ENCODE measurements at places on chromosomes 1 and 21.

- peak; percentile 43 for DNase-seq
These were observed 829 bp downstream of the SPEN start for GRCh38 chr1:15848143-15848928.

GRCh38 chr1:111415461-111415860, 12.1 kb downstream of the OVGP1 start:
- DNase-seq, result no peak

DNA sequence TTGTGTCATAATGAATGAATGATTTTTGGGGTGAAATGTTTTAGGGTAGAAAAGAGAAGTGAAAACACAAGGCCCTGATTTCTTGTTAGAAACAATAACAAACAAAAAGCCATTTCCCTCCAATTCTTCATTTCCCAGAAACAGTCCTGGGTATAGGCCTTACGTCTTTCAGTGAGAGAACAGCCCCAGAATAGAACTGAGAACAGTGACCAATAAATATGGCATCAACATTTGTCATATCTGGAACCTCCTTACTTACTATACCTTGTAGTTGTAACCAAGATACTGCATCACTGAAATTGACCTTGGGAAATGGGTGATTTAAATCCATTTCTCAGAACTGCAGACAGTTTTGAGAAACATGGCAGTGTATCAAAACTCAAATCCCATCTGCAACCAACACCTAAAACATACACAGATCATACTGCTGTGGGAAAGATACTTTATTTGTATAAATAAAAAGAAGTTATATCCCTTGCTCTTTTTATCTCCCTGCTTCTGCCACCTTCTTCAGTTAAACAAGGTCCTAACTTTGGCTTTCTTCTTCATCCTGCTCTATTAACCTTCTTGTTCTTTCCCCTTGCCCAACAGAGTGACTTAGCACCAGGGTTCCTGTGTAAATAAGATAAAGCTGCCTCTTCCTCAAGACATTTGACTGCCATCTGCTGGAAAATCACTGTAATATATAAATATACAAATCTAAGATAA, 19.5 kb downstream of the XKR8 start:
- no peak for DNase-seq

- DNase-seq, result no peak
These were observed 67.0 kb upstream of the LYST start for GRCh38 chr1:235933766-235934116.

DNA sequence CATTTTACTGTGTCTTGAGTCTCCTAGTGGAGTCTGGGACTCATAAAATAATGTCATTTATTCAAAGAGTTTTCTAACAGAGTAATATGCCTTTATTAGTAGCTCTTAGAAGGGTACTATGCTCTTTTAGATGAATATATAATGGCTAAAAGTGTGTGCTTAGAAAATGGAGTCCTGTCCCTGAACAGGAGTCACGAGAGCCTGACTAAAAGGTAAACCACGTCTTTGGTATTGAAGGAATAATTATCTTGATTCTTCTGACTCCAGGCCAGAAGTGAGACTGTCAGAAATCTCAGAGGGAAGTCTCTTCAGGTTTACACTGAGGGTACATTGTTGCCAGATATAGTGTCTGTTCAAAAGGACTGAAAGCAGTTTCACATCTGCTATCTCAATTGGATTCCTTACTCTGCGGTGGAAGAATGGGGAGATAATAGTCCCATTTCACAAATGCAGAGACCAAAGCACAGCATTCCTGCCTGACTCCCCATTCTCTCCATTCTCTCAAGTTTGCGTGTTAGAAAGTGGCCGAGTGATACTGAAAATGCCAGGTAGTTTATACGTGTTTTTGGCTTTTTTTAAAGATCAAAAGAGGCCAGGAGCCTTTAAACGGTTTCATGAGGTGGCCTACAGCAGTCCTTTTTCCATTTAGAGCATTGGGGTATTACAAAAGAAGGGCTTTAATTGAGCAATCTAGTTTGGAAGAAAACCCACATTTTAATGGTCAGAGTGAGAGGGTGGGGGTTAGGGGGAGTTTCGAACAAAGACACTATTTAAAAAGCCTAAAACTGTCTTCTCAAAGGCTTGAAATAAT, 176.6 kb downstream of the VPS13D start:
- no peak for DNase-seq

DNA sequence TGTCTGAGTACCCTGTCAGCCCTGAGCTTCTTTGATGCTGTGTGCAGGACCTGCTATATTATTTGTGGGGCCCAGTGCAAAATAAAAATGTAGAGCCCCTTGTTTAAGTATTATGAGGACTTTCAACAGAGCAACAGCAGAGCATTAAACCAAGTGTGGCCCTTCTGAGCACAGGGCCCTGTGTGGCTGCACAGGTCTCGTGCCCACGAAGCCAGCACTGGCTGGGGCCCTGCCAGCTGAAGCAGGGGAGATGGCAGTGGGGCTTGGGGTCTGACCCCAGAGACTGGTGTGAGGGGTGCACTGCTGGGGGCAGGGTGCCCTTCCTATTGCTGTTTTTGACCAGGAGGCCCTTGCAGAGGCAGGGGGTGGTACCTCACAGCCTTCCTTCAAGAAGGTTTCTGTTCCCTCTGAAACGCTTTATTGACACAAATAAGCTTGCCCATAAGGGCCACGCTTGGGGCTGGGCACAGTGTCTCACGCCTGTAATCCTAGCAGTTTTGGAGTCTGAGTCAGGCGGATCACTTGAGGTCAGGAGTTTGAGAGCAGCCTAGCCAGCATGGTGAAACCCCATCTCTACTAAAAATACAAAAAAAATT, 2.2 kb upstream of the SEMA4A start:
- no peak for DNase-seq

- no peak for DNase-seq
These were observed 811 bp upstream of the ZNF672 start for GRCh38 chr1:248837045-248837780.

- no peak for DNase-seq
These were observed 7.6 kb upstream of the ERG start for GRCh38 chr21:38505654-38506523.

GRCh38 chr21:15837645-15838044, 107.9 kb downstream of the USP25 start:
- no peak for DNase-seq

DNA sequence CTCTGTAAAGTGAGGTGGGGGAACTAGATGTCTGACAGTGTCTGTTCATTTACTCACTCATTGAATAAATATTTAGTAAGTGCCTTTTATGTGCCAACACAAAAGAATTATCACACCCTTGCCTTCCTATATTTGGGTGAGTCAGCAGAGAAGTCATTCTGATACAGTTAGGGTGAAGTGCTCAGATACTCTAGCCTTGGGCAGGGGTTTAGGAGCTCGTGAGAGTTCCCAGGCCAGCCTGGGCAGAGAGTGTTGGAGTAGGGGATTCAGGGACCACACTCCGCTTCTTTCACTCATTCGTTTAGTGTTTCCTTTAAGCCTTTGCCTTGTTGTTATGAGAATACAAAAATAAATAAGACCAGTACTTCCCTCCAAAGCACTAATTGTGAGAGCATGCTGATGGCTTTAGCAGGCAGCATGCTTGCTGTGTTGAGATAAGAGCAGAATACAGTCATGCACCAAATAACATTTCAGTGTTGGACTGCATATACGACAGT, 83.9 kb downstream of the DYRK1A start:
- no peak for DNase-seq

GRCh38 chr1:226656601-226657277, 82.3 kb downstream of the ITPKB start:
- DNase-seq, result no peak

- DNase-seq, result no peak
These were observed 24.9 kb upstream of the ENO1 start for GRCh38 chr1:8903410-8903809.

GRCh38 chr1:50132347-50132894, 23.7 kb downstream of the ELAVL4 start:
- DNase-seq, result no peak

DNA sequence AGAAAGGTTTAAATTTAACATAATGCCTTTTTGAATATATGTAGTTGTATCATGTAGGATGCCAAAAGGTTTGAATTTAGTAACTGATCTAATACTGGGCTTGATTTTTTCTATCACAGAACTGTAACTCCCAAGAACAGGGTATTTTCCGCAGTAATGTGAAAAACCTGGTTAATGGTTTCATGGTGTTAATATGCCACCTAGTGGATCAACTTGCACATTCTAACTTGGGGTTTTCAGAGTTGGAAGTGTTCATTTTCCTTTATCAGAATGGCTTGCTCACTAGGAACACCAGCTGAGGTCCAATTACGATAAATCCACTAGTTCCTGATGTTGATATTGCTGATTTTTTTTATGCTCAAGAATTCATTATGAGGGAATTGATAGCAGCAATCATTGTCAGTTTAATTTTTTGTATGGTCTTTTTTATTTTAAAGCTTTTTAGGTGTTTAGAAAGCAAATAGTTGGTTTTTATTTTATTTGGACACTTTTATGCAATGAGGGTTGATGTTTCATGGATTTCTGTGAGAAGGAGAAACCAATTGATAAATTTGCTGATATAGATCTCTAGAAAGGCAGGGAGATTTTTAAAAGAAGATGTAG, 157.2 kb downstream of the PLA2G4A start:
- peak; percentile 3 for DNase-seq

GRCh38 chr1:155000726-155001424, 1.7 kb upstream of the ZBTB7B start:
- DNase-seq, result peak; percentile 81

DNA sequence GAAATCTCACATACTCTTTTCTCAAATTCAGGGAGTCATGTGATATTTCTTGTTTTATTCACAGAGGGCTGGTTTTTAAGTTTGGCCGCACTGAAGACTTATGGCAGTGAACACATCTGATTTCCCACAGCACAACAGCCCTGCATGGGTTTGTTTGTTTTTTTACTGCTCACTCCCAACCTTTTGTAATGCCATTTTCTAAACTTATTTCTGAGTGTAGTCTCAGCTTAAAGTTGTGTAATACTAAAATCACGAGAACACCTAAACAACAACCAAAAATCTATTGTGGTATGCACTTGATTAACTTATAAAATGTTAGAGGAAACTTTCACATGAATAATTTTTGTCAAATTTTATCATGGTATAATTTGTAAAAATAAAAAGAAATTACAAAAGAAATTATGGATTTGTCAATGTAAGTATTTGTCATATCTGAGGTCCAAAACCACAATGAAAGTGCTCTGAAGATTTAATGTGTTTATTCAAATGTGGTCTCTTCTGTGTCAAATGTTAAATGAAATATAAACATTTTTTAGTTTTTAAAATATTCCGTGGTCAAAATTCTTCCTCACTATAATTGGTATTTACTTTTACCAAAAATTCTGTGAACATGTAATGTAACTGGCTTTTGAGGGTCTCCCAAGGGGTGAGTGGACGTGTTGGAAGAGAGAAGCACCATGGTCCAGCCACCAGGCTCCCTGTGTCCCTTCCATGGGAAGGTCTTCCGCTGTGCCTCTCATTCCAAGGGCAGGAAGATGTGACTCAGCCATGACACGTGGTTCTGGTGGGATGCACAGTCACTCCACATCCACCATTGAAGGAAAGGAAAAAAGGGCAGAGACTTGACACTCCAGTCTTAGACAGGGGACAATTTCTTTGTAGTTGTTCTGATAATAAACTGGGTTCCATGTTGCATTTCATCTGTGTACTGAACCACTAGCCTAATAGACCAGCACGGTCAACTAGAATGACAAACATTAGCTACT, 22.8 kb downstream of the TMEM50A start:
- no peak for DNase-seq

- DNase-seq, result no peak
These were observed 37.6 kb upstream of the DPT start for GRCh38 chr1:168766568-168766967.

GRCh38 chr1:171763764-171764163, 17.7 kb upstream of the METTL13 start:
- DNase-seq, result no peak

DNA sequence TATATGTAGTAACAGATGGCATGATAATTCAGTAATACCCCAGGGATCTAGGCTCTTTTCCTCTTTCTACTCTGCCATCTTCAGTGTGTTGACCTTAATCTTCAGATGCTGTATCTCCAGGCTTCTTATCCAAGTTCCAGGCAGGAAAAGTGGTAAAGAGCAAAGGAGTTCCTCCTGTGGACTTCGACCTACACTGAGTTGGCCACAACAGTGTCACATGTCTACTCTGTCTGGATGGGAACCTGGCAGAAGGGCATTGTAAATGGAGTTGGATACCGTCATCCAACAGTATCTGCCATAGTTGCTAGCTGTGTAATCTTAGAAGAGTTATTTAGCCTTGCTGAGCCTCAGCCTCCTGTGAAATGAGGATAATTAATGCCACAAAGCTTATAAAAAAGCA, 21.9 kb downstream of the IL23R start:
- no peak for DNase-seq

DNA sequence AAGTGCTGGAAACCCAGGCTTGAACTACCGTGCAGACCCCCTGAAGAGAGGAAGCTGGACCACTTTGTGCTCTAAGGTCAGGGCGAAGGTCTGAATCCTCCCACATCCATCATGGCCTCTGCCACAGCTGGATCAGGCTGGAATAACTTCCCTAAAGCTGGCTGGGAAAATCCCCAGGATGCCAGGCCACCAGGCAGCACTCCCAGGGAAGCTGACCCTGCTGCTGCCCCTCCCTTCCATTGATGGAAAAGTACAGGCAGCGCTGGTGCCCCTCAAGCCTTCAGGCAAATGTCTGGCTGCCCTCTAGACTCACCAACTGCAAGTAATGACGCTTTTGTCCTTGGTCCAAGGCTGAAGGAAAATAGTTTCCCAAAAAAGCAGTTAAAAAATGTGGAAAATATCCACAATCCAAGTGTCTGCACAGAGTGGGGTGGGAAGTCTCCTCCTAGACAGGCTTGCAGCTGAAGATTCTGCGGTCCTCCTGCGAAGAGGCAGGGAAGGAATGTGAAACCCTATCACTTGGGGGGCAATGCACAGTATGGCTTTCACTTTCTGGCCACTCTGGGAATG, 39.9 kb upstream of the TSPAN2 start:
- DNase-seq, result no peak

GRCh38 chr1:161013131-161013487, 7.8 kb downstream of the F11R start:
- DNase-seq, result no peak

DNA sequence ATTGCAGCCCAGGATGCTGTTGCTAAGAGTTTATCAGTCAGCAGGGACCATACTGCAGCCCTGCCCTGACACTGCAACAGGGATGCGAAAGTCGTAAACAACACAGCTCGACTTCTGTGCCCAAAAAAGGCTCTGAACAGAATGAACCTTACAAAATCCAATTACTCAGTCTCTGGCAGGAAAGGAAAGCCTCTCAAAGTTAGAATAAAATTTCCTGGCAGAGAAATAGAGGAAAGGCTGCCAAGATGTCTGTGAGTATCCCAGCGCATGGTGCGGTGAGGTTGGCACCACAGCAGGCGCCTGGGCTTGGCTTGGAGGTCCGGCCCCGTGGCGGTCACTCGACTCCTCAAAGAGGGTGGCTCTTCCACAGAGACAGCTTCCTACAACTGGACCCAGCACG, 185.8 kb downstream of the PCP4 start:
- no peak for DNase-seq

DNA sequence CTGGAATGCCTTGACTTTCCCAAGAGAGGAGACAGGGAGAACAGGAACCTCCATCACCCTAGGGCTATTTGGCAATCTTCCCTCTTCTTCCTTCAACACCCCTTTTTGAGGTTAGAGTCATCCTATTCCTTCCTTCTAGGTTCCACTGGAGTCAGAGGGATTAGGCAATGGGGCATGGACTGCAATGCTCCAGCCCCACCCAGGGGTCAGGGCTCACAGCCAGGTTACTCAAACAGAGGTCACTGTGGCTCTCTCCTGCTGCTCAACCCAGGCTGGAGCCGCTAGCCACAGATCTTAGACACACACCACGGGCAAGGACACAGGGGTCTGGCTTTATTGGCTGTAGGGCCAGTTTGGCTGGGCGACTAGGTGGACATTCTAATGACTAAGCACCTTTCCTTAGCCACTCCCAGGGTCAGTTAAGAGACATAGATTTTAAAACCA, 145.5 kb upstream of the NRIP1 start:
- DNase-seq, result no peak
